ENCODE measurements at places on chromosomes 7 and 10. TPM values are rescaled to one million over a fixed set of nuclear protein-coding genes. Genes with fewer than 3 reads are reported as not detected.

GRCh38 chr10:124384591-124385190, 34.0 kb downstream of the OAT start:
- no peak for DNase-seq

GRCh38 chr7:124856299-124856888, 73.2 kb downstream of the POT1 start:
- DNase-seq, result no peak

DNA sequence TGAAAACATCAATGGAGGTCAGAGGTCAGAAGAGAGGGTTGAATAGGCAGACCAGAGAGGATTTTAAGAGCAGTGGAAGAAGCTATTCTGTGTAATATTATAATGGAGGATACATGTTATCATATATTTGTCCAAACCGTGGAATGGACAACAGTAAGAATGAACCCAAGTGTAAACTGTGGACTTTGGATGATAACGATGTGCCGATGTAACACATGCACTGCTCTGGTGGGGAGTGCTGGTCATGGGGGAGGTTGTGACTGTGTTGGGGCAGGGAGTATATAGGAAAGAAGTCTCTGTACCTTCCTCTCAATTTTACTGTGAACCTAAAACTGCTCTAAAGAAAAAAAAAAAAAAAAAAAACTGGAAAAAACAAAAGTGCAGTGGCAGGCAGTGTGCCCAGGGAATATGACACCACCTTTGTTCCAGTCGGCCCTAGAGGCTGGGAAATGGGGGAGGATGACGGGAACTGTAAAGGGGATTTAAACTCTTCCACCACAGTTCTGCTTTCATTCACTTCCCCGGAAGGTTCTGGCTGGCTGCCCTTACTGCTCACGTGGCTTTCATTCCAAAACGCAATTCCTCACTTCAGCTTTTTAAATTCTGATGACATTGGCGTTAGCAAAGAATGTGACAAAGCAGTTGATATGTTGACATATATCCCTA, 113.7 kb upstream of the ANKRD1 start:
- peak; percentile 64 for DNase-seq

GRCh38 chr10:97518301-97519043, 19.7 kb downstream of the UBTD1 start:
- DNase-seq, result peak; percentile 66

DNA sequence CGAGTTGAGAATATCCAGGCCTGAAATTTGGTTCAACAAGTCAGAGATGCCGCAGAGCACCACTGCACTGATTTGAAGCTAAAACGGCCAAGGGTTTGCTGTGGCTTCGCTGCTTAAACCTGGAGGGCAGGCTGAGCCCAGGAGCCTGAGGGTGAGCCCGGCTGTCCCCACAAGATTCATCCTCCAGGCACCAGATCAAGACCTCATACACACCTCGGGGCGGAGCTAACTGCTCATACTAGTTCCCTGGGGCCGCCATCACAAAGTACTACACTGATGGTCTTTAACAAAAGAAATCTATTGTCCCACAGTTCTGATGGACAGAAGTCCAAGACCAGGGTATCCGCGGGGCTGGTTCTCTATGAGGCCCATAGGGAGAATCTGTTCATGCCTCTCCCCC, 16.9 kb upstream of the TRIM56 start:
- DNase-seq, result no peak

DNA sequence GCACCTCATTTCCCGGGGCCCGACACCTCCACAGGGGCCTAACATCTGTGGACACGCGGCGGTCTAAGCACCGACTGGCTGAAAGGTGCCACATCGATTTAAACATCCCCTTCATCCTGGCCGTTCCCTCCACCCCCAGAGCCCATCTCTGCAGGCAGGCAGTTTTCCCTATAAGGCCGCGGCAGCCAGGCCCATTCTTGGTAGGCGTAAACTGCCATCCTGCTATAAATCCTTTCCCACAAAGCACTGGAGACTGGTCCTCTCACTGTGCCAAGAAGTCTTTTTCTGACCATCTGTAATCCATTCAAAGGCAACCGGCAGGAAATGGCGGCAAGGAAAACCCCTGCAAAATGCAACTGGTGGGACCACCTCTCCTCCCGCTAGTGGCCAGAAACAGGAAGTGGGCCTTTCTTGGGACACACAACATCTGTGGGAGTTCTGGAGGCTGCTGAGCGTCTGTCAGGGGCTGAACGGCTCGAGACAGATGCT, 22.4 kb downstream of the ATXN7L1 start:
- peak; percentile 81 for DNase-seq

Gene OR2A5
- total RNA-seq, result not detected

GRCh38 chr7:77680266-77680665, 16.0 kb upstream of the RSBN1L start:
- no peak for DNase-seq

- DNase-seq, result no peak
These were observed 155.6 kb downstream of the TAX1BP1 start for GRCh38 chr7:27895551-27895950.

- DNase-seq, result no peak
These were observed 17.9 kb upstream of the SGMS1 start for GRCh38 chr10:50641626-50642025.

DNA sequence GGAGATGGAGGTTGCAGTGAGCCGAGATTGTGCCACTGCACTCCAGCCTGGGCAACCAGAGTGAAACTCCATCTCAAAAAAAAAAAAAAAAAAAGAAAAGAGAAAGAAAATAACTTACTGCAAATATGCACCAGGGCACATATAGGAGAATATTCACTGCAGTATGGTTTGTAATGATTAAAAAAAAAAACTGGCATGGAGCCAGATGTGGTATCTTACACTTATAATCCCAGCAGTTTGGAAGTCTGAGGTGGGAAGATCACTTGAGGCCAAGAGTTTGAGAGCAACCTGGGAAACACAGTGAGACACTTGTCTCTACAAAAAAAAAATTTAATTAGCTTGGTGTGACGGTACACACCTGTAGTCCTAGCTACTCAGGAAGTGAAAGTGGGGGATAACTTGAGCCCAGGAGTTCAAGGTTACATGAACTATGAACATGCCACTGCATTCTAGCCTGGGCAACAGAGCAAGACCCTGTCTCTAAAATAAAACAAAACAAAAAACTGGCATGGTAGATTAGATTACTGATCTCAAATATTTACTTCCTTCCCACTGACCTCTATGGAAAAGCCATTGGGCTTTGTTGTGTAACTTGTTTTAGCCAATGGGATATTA, 85.6 kb downstream of the MICU1 start:
- no peak for DNase-seq

DNA sequence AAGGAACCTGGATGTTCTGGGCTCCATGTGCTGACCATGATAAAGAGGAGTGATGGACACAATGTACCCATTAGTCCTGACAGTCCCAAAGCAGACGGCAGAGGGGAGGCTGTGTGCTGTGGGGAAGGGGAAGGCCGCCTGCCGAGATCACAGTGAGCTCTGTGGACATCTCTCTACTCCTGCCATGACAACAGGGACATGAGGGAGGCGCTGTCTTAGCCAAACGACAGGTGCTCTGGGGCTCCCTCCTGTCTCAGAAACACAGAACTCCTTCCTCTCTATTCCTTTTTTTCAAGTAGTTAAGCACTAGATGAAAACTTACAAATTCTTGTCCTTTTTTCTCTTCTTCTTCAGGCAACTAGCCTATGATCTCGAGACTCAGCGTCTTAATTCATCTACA, 113.1 kb downstream of the RNF32 start:
- DNase-seq, result no peak

- no peak for DNase-seq
These were observed 5.8 kb downstream of the UNC5B start for GRCh38 chr10:71218046-71218650.

DNA sequence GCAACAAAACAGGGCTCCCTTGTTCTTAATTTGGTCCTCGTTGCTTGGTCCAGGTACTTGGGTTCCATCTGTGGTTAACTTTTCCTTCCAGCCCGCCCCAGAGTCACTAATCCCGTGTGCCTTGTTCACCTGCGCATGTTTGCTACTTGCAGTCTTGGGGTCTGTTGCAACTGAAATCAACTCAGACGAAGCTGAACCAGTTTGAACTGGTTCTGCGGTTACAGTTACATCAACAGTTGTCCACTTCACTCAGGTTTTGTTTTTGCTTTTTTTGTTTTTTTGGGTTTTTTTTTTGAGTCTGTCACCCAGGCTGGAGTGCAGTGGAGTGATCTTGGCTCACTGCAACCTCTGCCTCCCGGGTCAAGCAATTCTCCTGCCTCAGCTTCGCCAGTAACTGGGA, 34.7 kb downstream of the TRRAP start:
- no peak for DNase-seq

DNA sequence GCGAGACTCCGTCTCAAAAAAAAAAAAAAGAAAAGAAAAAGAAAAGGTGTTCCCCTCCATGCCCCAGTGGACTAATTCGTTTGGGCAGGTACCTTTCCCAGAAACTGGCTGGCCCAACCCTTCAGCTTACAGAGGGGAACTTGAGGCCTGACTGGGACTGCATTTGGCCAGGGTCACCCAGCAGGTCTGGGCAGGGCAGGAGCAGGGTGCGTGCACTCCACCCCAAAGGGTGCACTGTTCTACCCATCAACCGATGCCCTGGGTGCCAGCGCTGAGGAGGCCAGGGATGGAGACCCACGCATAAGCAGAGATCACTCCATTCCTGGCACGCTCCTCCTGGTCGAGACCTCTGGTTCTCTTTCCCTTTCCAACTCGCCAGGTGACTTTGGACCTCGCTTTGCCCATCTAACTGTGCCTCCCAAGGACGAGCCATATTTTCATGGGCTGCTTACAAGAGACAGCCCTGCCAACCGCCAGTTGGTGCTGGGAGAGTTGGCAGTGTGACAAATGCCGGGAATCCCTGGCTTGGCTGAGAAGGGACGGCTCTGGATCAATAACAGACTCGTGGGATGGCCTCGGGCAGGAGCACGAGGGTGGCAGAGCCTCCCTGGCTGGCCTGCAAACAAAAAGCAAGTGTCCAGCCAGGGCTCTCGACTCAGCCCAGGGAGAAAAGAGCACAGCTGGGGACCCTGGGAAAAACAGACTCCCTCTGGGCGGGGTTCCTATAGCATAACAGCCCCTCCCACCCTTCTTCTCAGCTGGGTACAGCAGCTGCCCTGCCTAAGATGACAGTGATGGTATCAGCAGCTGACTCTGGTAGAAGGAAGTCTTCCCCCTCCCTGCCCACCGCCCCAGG, 7.9 kb downstream of the HSPB1 start:
- no peak for DNase-seq

Gene KCNMA1
- total RNA-seq, result 4.5 TPM

GRCh38 chr7:129877146-129877792, 75.5 kb downstream of the UBE2H start:
- no peak for DNase-seq

Gene ELMO1
- total RNA-seq, result 51.6 TPM

- peak; percentile 60 for DNase-seq
These were observed 12.2 kb downstream of the FOXP2 start for GRCh38 chr7:114426824-114427223.

GRCh38 chr10:126349676-126350075, 38.6 kb downstream of the ADAM12 start:
- DNase-seq, result no peak

GRCh38 chr10:27542812-27543211, 38.7 kb downstream of the RAB18 start:
- DNase-seq, result no peak

- no peak for DNase-seq
These were observed at the start of gene KLF14 for GRCh38 chr7:130733931-130734814. Gene KLF14, minus strand, starts transcription at chr7:130734207. Its CDS starts 174 bp downstream, at chr7:130734033.

Gene PON1
- total RNA-seq, result 0.20 TPM

DNA sequence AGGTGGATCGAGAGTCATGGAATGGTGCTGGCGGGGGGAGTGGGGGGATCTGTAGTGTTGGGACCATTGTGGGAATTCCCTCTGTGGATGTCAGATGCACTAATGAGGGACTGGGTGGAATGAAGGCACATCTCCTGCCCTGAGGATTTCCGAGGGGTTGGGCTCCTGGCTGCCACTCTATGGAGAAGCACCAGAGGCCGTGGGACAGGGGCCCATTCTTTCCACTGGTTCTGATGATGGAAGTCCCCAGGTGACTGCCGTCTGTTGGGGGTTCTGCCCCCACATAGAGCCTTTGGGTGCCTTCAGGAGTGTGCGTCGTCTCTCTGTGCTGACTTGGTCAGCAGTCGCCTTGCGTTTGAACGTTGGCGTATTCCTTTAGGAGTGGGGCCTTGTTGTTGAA, 202.9 kb downstream of the GLRX3 start:
- no peak for DNase-seq

- DNase-seq, result no peak
These were observed 5.9 kb upstream of the UPF2 start for GRCh38 chr10:12048547-12048946.

Gene RBP3
- not detected for total RNA-seq

GRCh38 chr7:65809259-65809981, 63.5 kb upstream of the VKORC1L1 start:
- DNase-seq, result no peak

- no peak for DNase-seq
These were observed 4.4 kb downstream of the CDK6 start for GRCh38 chr7:92831716-92832533.

Measured in lung (tissue), 17 donors.